Non-pigmented ciliary epithelial cell (primary cell): ENCODE measurements at places on chromosomes 13 and 19.

DNA sequence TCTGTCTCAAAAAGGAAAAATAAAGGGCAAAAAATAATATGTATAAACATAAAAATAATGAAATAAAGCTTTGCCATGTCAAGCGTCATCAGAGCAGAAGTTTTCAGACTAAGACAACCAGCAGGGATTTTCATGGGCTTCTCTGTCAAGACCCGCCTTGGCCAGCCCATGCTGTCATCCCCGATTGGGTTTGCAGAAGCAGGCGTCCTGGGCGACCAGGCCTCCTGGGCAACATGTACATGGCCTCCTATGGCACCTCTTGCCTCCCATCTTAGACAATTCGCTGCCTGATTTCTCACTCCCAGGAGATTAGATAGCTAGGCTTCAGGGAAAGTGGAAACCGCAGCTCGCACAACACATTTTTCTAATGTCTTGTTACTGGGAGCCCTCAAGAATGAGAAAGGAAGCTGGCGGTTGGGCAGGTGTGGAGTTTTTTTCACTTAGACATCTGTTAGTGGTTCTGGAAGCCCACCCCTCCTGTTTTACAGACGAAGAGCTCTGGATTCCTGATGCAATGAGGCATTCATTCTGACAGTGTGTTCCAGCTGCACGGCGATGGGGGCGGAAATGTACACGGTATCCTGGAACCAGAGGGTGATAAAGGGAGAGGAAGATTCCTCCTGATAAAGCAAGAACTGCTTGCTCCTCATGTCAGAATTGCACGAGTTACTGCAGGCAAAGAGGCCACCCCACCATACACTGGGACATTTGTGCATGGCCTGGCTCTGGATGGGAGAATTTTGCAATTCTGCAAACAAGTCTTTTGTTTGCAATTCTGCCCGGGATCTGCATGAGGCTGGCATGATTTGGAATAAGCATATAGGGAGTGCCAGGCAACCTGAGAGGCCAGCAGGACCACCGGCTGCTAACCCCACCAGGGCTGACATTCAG, 47.4 kb upstream of the KATNAL1 start:
- DNase-seq = no peak

DNA sequence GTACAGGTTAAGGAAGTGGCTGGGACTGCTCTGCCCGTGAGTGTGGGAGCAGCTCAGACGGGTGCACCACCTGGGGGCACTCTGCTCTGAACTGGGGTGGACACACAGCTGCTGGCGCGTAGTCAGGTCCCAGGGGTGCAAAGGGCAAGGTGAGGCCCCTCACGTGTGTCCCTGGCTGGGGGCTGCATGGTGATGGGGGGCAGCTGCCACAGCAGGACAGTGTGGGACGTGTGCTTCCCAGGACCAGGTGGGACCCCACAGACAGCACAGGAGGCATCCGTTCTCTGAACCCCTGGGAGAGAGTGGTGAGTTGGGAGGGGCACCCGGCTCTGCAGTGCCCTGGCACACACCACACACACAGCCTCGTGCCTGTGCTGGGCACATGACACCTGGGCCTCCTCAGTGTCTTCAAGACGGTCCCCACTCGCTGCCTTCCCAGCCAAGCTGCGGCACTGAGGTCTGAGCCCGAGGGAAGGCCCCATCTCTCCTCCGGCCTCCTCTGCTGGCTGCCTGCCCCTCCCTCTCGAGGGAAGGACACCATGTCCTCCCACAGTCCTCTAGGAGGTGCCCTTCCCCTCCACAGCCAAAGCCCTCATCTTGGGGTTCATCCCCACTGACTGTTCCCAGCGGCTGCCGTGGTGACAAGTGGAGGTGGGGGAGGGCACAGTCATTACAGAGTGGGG, 24.7 kb downstream of the CILP2 start:
- no peak for DNase-seq

DNA sequence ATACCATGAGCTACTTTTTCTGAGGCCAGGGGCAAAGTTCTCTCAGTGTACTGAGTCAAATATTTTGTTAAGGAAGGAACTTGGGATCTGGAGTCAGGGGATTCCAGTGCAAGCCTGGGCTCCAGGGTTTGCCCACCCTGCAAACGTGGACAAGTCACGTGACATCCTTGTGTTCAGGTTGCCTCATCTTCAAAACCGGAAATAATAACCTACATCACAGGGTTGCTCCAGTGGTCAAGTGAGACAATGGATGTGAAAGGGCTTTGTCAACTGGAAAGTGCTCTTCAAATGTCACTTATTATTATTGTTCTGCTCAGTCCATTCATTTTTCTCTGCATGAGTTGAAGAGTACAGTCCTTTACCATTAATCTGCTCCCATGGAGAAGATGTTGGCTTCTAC, 414.9 kb downstream of the COG6 start:
- DNase-seq = no peak

DNA sequence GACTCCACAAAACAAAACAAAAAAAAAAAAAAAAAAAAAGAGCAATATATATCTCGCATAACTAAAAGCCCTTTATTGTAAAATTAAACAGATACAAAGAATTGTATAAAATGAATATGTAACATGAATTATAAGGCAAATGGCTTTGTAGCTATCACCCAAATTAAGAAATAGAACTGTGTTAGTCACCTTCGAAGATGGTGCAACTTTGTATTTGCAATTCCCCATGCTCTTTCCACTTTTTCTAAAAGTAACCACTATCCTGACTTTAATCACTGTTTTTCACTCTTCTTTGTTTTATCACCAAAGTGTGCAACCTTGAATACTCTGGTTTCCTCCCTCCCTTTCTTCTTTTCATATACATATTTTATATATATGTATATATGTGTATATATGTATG, 57.1 kb upstream of the HTR2A start:
- no peak for DNase-seq

DNA sequence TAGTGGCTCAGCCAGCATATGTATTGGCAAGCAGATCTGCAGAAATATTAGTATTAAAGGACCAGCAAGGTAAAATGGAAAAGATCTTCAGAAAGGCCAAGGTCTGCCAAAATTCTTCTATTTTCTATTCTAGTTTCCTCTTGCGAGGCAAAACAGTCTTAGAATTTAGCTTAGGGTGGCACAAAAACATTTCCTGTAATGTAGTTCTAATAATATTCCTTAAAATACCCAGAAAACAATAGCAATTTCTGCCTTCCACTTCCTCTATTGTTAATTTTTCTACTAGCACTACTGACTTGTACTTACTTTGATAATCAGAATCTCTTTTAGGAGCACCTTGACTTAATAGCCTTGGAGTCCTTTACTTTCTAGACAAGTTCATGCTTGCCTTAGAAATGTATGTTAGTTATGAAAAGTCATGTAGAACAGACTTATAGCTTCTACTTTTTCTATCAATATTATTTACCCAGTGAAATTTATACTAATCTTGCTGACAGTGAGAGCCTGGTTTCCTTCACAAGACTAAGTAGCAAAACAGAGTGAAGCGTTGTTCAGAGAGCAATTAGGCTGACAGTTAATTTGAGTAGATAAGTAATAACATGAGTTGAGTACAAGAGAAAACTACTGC, 23.9 kb upstream of the LPAR6 start:
- no peak for DNase-seq

DNA sequence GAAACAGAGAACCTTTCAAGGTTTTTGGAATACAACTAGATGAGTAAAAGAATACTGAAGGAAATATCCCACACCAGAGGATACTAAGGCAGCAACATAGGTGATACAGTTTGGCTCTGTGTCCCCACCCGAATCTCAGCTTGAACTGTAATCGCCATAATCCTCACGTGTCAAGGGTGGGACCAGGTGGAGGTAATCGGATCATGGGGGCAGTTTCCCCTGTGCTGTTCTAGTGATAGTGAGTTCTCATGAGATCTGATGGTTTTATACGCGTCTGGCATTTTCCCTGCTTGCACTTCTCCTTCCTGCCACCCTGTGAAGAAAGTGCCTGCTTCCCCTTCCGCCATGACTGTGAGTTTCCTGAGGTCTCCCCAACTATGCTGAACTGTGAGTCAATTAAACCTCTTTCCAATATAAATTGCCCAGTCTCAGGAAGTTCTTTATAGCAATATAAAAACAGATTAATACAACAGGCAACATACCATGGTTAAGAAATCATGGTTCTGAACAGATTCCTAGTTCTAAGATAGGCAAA, 97.0 kb downstream of the ABCC4 start:
- no peak for DNase-seq

DNA sequence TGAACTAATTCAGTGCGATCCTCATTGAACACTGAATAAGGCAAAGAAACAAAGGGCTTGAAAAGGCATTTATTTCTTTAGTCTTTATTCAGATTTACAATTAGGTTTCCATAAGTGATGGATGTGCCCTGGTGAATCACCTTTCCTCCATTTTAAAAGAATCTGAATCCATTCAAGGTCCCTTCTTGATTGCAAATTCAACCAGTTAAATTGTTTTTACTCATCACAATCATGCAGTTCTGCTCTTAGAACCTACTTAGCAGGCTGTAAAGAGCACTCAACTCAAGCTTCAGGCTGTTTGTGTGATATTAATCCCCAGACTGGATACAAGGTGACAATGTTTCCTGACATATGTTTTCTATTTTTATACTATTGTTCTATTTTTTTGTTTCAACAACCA, 321.0 kb downstream of the TBC1D4 start:
- DNase-seq = no peak

- no peak for DNase-seq
Measured at GRCh38 chr13:20684041-20684440, 19.5 kb upstream of the IL17D start.

- no peak for DNase-seq
Measured at GRCh38 chr19:22605275-22606211, 28.6 kb upstream of the ZNF492 start.

GRCh38 chr13:33999811-34000605, 182.1 kb downstream of the RFC3 start:
- DNase-seq = no peak

- no peak for DNase-seq
Measured at GRCh38 chr13:110382830-110383229, 75.7 kb downstream of the COL4A2 start.

DNA sequence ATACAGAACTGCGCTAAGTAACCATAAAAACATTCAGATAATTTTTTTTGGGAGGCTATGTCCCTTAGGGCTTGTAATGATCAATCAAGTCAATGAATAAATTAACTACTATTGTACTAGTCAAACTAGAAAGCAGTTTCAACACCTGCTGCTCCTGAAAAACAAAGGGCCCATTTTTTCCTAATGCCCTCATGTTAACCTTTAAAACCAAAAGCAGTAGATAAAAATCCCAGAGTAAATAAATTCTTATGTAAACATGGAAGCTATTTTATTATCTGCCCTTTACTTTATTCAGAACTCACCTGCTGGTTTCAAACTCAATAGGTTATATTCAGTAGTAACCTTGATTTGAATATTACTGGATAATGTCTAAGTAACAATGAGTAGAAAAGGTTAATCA, 159.5 kb upstream of the STARD13 start:
- DNase-seq = no peak

- no peak for DNase-seq
Measured at GRCh38 chr13:26999499-26999898, 172.1 kb downstream of the USP12 start.

DNA sequence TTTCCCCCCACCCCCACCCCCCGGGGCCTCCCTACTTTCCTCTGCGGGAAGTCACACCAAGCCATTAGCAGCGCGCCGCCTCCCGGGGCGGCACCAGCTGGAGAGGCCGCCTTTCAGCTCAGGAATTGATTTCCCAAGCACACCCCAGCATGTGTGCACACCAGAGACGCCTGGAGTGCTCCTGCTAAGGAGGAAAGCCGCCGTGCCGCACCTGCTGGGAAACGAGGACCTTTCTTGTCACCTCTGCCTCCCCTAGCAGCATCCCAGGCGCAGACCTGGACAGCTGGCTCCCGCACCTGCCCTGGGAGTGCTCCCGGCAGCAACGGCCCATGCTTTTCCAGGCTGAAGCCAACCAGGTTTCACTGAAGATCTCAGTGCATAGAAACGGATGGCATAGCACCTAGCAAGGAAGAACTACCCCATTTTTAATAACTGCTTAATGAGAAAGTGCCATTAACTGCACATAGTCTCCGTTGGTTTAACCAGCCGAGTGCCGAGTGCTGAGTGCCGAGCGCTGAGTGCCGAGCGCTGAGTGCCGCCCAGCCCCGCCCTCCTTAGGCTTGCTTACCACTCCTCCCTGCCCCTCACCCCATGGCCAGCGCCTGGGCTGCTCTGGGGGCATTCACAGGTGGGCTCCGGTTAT, 165.0 kb downstream of the USP12 start:
- DNase-seq = no peak

- DNase-seq = no peak
Measured at GRCh38 chr13:94537740-94538630, 58.0 kb downstream of the TGDS start.

DNA sequence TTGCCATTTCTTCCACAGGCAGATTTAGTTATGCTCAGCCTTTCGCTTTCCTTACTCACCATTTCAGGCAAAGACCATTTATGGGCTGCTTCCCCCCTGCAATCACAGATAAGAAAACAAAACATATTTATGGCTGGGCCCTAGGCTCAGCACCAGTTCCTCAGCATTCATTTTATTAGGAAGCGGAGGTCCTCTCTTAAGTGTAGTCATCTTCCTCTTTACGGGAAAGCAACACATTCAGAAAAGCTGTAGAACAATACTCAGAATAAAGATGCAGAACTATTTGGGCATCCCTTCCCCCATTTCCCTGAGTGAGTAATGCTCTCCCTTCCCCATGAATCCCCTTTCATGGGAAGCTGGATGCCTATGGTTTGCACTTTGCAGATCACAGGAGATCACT, 27.9 kb downstream of the FLT1 start:
- DNase-seq = no peak

DNA sequence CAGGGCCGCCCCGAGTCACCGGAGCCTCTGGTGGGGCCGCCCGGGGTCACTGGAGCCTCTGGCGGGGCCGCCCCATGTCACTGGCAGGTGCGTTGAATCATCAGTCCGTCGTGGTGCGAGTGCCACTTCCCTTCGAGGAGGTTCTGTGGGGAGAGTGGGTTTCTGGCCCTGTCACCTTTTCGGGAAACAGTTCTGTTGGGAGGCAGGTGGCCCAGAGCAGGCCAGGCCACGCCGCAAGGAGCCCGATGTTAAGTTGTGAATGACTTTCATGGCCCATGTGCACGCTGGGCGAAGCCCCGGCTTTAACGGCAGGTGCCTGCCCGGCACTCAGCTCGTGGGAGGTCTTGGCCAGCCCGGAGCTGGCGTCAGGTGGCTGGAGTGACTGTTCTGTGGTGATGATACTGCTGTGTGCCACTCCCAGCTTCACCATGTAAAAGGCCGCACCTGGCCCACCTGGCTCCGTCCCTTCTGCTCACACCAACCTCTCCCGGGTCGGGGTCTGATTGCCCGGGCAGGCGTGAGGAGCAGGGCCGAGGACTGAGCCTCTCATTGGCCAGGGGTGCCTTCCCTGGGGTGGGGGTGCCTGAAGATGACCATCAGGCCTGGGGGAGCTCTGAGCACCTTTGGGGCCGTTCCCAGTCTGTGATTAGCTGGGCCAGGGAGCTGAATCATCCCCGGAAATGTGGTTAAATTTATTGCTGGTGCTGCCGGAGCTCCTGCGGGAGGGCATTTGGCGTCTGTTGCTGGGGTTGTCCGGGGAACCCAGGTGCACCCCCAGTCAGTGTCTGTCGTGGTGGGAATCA, 29.2 kb downstream of the CSNK1G2 start:
- no peak for DNase-seq
